ENCODE measurements at places on chromosomes 16 and 17.
A peak's percentile ranks its signal among the peaks of the same experiment; 100 is the strongest.

DNA sequence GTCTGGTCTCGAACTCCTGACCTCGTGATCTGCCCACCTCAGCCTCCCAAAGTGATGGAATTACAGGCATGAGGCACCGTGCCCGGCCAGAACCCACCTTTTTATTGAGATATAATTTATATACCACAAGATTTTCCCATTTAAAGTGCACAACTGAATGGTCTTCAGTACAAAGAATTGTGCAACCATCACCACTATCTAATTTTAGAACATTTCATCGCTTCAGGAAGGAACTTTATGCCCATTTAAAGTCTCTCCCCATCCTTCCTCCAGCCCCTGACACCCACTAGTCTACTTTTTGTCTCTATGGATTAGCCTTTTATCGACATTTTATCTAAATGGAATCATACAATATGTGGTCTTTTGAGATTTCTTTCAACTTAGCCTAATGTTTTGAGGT lies 25.4 kb upstream of the HELZ start:
- DNase-seq = no peak

GRCh38 chr16:89716916-89717687 lies 3.6 kb downstream of the VPS9D1 start:
- DNase-seq = no peak

GRCh38 chr16:86991679-86992078 lies 325.5 kb downstream of the C16orf95 start:
- DNase-seq = no peak

DNA sequence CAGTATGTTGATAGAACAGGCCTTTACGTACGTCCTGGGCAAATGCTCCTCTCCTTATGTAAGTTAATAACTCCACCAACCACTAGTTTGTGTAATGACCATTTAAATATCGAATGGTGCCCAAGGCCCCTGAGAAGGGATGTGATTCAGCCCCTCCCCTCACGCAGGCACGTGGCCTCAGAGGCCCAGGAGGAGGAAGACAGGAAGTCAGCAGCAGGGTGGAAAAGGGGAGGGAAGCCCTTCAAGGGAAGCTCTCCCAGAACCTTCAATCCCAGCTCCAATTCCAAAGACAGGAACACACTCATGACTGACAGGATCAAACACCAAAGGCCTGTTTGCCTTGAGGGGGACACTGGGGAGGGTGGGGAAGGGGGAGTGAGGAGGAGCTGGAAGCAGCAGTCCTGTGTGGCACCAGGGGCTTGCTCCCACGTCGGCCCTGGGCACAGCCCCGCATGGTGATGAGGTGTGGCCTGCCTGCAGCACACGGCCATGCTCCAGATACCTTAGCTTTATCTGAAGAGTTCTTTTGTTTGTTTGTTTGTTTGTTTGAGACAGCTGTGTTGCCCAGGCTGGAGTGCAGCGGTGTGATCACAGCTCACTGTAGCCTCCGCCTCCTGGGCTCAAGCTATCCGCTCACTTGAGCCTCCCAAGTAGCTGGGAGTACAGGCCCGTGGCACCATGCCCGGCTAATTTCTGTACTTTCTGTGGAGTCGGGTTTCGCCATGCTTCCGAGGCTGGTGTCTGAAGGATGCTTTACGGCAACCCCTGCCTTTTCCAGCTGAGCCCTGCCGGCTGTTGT lies 105.0 kb downstream of the ZNF778 start:
- DNase-seq = no peak

DNA sequence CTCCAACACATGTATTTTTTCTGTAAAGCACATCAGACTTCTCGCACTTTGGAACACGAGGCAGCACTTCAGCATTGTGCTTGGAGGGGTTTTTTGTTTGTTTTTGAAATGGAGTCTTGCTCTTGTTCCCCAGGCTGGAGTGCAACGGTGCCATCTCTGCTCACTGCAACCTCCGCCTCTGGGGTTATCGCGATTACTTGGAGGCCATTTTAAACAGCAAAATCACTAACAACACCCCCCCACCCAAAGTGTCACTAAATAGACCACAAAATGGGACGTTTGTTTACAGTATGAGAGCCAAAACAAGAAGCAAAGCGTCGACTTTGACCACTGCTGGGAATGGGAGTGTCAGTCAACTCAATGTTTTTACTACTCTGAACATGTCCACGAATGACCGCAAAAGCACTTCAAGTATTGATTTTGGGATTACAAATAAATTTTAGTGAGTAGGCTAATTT lies 9.0 kb upstream of the C16orf87 start:
- no peak for DNase-seq

DNA sequence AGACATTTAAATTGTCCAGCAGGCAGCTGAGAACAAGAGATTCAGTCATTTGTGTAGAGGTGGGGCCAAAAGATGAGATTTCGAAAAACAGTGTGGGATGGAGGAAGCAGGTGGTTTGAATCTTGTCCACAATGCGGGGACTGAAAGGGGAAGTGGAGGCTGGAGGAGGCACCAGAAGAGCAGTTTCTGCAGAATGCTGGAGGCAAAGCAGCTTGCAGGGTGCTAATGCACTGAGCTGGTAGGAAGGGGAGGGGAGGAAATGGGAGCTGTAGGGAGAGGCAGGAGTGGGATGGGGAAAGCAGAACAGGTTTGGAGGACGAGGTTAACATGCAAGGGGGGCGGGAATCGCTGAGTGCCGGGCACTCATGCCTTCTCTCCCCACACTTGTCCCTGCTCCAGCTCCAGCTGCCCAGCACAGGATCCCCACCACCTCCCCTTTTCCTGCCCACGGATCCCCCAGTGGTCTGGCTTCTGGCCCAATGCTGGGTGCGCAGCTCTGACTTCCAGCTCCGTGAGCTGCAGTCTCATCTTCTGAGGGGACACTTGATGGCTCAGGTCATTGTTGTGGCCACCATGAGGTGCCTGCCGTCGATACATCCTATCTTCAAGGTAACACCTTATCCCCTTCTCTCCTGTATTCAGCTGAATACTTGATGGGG lies 9.4 kb downstream of the C17orf100 start:
- DNase-seq = no peak

GRCh38 chr17:6894206-6894528 lies 62.6 kb upstream of the TEKT1 start:
- DNase-seq = peak; percentile 2

GRCh38 chr17:80978499-80979497 lies 12.8 kb upstream of the CHMP6 start:
- DNase-seq = no peak

DNA sequence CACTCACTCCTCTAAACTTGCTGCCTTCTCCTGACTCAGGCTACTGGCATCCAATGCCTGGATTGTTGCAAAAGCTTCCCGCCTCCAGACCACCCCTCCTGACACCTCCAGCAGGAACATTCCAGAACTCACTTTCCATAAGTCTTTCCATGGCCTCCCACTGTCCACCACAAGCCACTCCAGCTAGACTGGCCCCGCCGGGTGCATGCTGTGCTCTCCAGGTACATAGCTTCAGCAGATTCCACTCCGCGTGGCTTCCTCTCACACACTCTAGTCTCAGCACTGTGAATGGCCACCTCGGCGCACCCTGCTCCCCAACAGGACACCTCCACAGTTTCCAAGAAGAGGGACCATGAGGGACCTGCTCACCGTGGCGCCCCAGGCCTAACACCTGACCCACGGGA lies 25.9 kb upstream of the FAAP100 start:
- DNase-seq = no peak

- DNase-seq = no peak
These were observed 54.4 kb downstream of the SF3B3 start for GRCh38 chr16:70578035-70578434.

GRCh38 chr17:4743216-4743615 lies 3.5 kb upstream of the CXCL16 start:
- DNase-seq = no peak

DNA sequence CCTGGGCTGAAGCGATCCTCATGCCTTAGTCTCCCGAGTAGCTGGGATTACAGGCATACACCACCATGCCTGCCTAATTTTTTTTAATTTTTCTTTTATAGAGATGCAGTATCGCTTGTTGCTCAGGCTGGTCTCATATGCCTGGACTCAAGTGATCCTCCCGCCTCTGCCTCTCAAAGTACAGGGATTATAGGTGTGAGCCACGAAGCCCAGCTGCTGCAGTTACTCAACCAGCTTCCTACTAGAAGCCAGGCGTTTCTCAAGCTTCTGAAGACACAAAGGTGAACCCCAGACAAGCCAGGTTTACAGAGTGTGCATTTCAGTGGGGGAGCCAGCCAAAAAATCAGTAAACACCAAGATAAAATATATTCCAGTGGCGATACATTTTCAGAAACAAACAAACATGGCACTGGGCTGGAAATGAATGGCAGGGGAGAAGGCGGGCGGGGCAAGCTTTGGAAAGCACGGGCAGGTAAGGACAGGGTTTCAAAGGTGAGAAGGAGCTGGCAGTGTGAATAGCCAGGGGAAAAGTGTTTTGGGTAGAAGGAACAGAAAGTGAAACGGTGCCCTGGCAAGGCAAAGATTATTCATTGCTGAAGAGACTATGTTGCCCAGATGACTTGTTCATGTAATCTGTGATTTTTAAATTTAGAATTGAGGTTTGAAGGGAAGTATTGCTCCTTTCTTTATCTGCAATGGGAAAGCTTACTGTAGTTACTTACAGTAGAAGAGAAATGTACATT lies 471.1 kb downstream of the WWOX start:
- no peak for DNase-seq

DNA sequence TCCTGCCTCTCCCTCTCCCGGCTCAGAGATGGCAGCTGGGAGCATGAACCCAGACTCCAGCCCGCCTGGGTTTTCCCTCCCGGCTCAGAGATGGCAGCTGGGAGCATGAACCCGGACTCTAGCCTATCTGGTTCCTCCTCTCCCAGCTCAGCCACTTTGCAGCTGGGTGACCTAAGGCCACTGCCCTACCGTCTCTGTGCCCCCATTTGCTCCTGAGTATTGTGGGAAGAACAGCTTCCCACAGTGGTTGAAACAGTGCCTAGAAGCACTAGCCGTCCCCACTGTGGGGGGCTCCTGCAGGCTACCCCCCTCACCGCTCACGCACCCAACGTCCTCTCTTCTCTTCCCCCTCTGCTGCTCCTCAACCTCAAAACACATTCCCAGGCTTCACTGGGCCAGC lies 99.9 kb upstream of the GSE1 start:
- no peak for DNase-seq

GRCh38 chr17:32126746-32127145 lies 15.6 kb upstream of the RHOT1 start:
- DNase-seq = no peak

DNA sequence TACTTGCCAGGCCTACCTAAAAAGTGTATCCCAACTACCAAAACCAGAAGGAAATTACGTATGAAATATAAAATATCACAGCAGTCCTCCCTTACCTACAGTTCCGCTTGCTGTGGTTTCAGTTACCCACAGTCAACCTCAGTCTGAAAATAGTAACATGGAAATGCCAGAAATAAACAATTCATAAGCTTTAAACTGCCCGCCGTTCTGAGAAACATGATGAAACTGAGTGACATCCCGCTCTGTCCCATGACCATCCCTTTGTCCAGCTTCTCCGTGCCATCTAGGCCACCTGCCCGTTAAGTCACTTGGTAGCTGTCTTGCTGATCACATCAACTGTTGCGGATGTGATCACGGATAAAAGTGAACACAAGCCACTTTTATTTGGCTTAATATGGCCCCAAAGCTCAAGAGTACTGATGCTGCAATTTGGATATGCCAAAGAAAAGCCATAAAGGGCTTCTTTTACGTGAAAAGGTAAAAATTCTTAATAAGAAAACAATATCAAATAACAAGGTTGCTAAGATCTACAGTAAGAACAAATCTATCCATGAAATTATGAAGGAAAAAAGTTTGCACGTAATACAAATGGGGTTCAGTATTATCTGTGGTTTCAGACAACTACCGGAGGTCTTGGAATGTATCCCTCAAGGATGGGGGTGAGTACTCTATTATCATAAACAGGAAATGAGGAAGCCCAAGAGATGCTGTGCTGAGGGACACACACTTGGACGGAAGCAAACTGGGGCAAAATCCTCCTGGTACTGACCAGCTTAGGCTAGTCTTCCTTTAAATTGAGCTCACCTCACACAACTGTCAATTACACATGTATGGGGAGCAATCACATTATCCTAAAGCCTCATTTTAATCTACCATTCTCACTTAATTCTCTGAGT lies 8.2 kb downstream of the USP22 start:
- no peak for DNase-seq

All from stimulated activated CD4-positive, alpha-beta T cell treated with anti-CD3 and anti-CD28 coated beads, Interleukin-4, amount 100 ng/mL, for 4 hours (primary cell).